Erythroblast (primary cell): ENCODE measurements at places on chromosomes 3 and 15.

- DNase-seq: no peak
Observed at GRCh38 chr3:195077611-195078540, 193.1 kb downstream of the XXYLT1 start.

GRCh38 chr15:27201425-27201824 lies 230.4 kb downstream of the GABRG3 start:
- no peak for DNase-seq

DNA sequence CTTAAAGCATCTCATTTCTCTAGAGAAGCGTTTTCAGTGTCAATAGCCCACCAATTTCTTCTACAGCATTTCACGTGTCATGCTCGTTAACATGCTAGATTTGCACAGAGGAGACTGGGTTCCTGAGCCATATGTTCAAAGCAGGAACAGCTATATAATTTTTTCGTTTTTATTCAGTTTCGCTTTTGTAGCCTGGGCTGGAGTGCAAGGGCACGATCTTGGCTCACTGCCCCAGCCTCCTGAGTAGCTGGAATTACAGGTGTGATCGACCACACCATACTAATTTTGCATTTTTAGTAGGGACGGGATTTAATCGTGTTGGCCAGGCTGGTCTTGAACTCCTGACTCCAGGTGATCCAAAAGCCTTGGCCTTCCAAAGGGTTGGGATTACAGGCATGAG lies 6.6 kb upstream of the SLMAP start:
- DNase-seq: no peak

DNA sequence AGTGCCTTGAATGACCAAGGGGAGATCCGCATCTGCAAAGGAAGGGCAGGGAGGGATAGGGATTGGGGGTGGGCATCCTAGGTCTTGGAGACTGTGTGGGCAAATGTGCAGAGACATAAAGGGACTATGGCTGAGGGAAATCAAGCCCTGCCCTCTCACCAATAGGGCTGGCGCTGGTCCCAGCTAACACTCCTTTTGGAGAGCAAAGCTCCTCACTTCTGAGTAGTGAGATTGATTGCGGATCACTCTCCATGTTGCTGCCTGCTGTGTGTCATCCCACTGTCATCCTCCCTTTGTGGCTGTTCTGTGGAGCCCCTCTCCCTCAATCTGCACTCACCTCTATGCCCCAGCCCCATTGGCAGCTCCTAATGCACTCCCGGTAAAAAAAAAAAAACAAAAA lies 2.2 kb upstream of the CELSR3 start:
- no peak for DNase-seq

DNA sequence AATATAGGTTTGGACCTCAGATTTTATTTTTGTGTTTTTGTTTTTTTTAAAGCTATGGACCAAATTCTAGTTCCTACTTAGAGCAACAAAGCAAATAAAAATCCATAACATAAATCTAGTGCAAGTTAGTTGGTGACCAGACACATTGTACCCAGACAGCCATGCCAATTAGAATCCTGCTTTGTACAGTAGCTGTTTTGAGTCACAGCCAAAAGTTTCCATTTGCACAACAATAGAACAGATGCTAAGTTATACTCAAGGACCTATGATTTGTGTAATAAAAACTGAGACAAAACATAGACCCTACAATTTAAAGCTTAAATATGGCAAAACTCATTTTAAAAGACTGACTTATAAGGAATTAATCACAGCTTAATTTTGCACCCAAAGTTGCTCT lies 513.1 kb upstream of the CBLB start:
- DNase-seq: no peak

DNA sequence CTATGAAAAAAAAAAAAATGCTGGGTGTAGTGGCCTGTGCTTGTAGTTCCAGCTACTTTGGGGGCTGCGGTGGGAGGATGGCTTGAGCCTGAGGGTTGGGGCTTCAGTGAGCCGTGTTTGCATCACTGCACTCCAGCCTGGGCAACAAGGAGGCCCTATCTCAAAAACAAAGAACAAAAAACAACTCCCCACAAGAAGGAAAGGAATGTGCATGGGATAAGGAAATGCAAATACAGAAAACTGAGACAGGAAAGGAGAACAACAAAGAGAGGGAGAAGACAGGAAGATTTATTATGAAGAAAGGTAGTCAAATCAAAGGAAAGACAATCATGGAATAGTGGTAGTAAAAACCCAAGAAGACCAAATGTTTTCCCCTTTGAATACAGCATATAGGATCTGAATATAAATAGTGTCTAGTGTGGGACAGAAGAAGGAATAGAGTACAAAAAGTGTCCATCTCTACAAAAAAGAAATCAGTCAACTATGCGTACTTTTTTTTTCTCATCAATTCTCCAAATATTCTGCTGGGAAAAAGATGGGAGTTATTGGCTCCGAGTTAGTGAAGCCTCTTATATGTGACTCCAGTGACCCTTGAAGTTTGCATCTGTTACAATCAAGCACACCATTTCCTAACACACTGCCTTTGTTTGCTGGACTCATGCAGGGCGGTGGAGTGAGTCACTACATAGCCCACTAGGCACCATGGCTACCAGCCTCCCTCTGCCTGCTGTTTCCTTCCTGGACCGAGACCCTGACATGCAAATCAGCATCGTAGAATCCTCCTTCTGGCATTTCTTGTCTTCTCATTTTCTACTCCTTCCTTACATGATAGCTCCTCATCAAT lies 101.2 kb upstream of the PTX3 start:
- DNase-seq: no peak

DNA sequence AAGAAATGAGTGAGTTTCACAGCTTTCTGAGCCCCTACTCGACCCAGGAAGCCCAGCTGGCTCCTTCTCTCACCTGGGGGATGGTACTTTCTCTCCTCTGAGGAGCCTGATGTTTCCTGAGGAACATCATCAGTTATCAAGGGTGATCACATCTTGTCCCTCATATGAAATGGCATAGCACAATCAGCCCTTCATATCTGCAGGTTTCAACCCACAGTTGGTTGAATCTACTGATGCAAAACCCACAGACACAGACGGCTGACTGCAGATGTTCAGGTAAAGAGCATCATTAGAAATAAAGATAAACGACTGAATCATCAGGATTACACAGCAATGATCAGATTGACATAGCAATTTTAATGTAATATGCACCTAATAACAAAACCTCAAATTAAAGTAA lies 93.6 kb upstream of the OSTN start:
- DNase-seq: no peak

GRCh38 chr3:35597490-35597889 lies 41.8 kb upstream of the ARPP21 start:
- no peak for DNase-seq

DNA sequence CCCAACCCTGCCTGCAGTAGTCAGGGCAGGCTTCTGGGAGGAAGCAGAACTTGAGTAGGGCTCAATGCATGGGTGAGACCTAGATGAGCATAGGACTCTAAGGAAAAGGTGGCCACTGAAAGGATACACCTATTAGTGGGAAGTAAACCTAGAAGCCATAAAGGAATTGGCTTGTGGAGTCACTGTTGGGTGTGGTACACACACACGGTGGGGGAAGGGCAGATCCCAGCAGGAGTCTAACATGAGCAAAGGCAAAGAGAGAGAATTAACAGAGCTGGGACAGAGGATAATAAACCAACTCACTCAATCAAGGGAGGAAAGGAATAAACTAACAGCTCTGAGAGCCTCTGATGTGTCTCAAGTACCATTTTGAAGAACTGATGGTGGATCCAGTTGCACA lies 23.1 kb downstream of the DAPK2 start:
- DNase-seq: no peak

GRCh38 chr15:67145710-67146109 lies 80.3 kb downstream of the SMAD3 start:
- no peak for DNase-seq

DNA sequence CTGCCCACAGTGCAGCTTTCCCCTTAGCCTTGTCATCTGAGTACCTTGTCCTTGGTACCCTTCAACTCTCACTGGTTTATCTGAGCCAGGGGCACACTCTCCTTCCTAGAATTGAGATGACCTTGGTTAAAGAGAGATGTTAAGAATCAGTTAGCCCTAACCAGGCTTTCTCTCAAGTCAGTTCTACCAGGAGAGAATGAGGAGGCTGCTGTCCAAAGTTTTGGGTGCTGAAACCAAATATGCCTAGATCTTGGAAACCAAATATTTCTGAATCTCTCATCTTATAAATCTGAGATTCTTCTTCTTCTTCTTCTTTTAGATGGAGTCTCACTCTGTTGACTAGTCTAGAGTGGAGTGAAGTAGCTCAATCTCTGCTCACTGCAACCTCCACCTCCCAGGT lies 12.0 kb upstream of the CTXND1 start:
- DNase-seq: no peak

- DNase-seq: no peak
Observed at GRCh38 chr3:13712682-13713180, 163.8 kb downstream of the FBLN2 start.

GRCh38 chr3:50237133-50237651 lies 1.2 kb downstream of the GNAI2 start:
- peak; percentile 39 for DNase-seq

- DNase-seq: no peak
Observed at GRCh38 chr3:187352581-187353575, 15.3 kb upstream of the RTP4 start.

DNA sequence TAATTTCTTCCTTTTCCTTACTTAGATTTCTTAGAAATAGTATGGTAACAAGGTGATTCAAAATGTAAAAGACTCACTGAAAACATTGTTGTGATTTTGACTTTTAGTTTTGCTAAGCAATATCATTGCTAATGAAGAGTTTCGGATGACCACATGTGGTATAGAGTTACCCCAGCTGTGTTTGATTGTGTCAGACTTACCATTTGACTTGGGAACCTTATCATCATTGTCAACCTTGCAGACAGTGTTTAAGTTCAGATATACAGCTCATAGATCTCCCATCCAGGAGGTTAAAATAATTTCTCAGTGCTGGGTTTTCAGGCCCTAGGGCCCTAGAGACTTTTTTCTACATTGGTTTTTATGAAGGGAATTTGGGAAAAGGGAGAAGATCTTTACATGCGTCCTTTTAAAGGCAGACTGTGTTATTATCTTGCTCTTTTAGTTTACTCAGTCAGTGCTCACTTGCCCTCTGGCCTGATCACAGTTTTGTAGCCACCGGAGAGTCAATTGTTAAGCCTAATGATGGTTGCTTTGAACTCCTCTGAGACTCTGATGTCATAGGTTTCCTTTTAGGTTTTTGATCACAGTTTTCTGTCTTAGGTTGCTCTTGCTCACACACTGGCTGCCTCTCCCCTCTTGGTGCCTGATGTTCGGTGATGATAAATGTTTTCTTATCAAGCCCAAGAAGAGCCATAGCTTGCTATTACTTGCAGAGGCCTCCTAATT lies 133.5 kb upstream of the ZPLD1 start:
- peak; percentile 88 for DNase-seq

DNA sequence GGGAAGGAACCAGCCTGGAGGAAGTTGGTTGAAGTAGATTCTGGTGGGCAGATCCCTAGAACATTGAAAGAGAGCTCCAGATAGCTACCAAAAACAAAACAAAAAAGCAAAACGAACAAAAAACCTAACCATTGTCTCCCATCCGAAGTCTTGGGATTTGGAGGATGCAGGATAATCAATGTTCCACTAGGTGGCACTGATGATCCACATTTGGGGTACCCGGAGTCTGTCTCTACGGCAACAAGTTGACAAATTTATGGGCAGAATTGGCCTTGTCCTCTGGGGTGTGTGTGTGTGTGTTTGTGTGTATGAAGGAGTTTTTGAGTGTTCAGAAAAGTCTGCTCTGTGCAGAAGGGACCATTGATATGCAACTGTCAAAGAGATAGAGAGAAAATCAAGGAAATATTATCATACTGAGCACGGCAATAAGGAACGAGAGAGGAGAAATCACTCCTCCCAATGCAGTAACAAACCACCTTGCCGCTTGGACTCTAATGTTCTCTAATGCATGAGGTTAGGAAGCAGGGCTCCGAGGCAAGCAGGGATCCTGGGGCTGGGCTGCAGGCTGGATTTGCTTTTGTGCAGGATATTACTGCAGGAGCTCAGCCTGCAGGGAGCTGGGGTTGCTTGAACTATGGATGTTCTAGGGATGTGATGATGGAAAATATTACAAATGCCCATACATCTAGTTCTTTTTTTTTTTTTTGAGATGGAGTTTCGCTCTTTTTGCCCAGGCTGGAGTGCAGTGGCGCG lies 59.8 kb upstream of the KLHL25 start:
- DNase-seq: peak; percentile 59

GRCh38 chr15:98586066-98586465 lies 62.3 kb upstream of the IGF1R start:
- no peak for DNase-seq

DNA sequence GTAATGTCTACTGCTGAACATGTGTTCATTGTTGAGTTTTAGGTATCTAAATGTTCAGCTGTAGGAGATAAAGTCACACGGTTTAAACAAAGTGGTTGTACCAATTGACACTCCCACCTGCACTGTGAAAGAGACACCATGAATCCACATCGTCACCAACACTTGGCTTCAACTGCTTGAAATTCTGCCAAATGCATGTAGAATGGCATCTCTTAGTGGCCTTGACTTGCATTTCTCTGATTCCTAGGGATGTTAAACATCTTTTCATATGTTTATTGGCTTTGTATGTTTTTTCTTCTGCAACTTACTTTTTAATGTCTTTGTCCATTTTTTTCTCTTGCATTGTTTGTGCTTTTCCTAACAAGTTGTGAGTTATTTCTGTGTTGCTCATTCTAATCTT lies 43.4 kb downstream of the RPLP1 start:
- no peak for DNase-seq

GRCh38 chr15:89629829-89630228 lies 25.4 kb downstream of the KIF7 start:
- DNase-seq: no peak

- no peak for DNase-seq
Observed at GRCh38 chr15:70236341-70237086, 138.8 kb upstream of the TLE3 start.

DNA sequence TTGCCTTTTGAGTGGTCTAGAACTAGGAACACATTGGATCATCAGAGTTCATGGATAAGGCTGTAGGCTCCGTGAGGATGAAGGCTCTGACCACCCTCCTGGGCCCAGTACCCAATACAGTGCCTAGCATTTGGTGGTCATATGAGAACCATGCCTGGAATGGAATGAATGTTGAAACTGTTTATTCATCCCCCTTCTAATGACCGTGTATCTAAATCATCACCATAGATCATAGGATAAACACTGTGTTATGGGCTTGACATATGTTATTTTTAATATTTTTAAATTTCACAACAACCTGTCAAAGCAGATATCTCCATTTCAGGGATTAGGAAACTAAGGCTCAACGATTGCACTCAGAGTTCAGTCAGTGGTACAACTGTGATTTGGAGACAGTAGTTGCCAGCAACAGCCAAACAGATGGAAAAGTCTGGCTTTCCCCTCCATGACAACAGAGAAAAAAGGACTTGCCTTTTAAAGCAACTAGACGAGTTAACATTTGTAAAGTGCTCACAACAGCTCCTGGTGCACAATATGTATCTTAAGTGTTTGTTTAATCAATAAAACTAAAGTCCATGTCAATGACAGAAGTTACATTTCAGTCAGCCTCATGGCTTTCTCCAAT lies 89.6 kb downstream of the TMEM266 start:
- no peak for DNase-seq

DNA sequence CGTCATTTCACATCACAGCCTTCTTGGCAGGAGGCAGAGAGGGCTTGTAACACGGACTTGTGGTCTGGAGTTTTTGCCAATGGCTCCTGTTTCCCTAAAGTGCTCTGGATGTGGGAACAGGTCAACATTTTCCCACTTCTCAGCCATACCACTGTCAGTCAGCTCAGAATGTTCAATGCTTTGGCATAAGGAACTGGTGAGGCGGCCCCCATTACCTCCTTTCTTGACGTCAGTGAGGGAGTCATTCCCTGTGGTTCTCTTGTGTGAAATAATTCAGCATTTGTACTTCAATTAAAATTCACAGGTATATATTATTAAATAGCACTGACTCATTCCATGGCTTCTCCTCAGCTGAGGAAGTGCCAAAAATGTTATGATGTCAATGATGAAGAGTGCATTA lies 167.1 kb downstream of the P3H2 start:
- no peak for DNase-seq
